RPMI7951 (cell line): ENCODE measurements at places on chromosomes 5 and 9. TPM values are rescaled to one million over a fixed set of nuclear protein-coding genes. Genes with fewer than 3 reads are reported as not detected.

SPTLC1 gene
- 73.2 and 87.7 TPM in 2 replicates for total RNA-seq

PPP2R2B gene
- total RNA-seq = 0.68 TPM in 1 of 2 replicates, not detected in the other

PHF24 gene
- total RNA-seq = not detected in 2 replicates

GRCh38 chr5:145854651-145855258, 18.1 kb downstream of the GRXCR2 start:
- peak; percentile 86 for DNase-seq

GRCh38 chr5:155982354-155982753, 344.6 kb upstream of the SGCD start:
- DNase-seq = no peak

- DNase-seq = no peak
These were observed 7.6 kb downstream of the TGFBI start for GRCh38 chr5:136036293-136036911.

KCNN2 gene
- not detected in 2 replicates for total RNA-seq

DNA sequence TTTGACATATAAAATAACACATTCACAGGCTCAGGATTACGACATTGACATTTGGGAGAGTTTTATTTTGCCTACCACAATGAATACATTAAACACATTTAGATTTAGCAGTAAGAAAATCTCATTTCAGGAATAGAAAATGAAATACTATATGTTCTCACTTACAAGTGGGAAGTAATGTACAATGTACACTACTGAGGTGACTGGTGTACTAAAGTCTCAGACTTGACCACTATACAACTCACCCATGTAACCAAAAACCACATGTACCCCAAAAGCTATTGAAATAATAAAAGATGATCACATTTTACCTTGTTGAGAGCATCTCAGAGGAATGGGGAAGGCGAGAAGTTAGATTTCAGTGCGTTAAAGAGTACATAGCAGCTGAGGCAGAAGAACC, 1202.4 kb upstream of the SEMA6A start:
- DNase-seq = no peak

DNA sequence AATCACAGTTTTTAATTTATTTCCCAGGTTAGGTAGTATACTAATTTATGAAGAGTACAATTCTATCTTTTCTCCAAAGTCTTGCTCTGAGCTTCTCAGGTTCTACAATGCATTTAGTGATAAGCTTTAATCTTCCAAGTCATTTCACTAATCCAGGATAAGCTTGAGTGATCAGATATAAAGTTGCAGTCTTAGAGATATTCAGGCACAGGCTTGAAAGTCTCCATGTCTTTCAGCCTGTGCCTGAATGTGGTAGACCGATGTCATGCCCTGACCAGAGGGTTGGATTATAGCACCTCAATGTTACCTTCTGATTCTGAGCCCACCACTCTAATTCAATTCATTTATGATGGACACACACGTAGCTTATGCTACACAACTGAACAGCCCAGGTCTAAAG, 3.2 kb downstream of the CRHBP start:
- DNase-seq = no peak

DNA sequence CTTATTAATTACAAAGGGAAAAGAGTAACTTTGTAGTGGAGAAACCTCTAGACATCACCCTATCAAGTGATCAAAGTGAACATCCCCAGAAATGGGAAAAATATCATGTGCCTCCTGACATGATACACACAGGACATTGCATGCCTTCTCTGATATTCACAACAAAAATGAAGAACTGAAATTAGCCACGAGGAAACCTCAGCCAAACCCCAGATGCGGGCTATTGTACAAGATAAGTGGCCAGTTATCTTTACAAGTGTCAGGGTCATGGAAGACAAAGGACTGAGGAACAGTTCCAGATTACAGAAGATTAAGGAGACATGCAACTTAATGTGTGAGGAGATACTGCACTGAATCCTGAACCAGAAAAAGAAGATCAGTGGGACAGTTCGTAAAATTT, 23.8 kb upstream of the NPM1 start:
- DNase-seq = no peak

- DNase-seq = no peak
These were observed 202.6 kb downstream of the DCP2 start for GRCh38 chr5:113179156-113179555.

GRCh38 chr5:35540002-35540401, 77.7 kb upstream of the SPEF2 start:
- no peak for DNase-seq

NR2F1-AS1 gene
- 20.9 and 29.2 TPM in 2 replicates for total RNA-seq

DNA sequence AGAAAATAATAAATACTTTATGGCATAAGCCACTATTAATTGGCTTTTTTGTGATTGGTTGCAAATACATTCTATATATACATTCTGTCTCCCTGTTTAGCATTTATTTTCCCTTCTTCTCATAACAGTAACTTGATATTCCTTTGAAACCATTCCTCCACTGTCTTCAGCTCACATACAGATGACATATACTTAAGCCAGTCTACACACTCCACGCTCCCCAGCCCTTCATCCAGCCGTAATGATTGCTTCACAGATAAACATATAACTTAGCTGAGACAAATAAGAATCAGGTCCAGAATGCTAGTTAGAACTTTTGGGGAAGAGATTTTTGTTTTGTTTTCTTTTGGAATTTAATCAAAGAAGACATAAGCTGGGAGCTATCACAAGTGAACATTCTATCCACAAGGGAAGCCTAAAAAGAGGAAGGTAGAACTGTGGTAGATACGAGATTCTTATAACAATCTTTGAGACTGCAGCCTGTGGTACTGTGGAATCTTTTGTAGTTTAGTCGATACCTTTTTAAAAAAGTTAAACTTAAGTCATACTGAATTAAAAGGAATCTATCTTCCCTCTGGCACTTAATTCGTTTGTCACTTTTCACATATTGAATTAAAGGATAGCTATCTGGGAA, 365.1 kb upstream of the PRR16 start:
- DNase-seq = peak; percentile 21

DNA sequence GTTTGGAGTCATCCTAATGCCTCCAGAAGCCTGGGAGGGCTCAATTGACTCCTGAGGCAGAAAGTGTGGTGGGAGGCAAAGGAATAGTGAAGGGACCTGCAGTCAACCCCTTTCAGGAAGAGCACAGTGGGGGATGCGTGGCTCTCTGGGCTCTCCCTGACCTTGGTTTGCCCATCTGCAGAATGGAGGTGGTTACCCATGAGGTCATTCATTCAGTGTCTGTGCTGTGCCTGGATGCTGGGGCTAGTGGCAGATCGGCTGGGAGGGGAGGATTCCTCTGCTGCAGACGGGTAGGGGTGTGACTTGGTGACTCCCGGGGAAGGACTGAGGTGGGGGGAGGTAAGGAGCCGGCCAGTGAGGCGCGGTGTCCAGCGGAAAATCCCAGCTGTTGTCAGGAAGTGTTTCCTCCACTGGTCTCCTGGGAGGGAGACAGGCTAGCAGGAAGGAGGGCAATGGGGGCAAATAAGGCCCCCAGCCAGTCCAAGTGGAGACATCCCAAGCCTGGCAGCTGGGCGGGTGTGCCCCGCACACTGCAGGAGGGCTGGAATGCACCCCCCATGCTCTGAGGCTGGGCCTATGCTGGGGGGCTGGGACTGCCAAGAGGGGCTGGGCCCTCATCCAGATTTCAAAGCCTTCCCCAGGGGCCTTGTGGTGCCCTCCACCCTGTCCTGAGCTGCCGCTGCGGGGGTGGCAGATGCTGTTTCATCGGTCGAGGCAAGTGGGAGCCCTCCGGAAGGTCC, 10.9 kb downstream of the CXXC5 start:
- DNase-seq = peak; percentile 91

DOK3 gene
- 0.49 TPM in 1 of 2 replicates, not detected in the other for total RNA-seq

- peak; percentile 43 for DNase-seq
These were observed 21.3 kb downstream of the ARRDC3 start for GRCh38 chr5:91361790-91362189.

DNA sequence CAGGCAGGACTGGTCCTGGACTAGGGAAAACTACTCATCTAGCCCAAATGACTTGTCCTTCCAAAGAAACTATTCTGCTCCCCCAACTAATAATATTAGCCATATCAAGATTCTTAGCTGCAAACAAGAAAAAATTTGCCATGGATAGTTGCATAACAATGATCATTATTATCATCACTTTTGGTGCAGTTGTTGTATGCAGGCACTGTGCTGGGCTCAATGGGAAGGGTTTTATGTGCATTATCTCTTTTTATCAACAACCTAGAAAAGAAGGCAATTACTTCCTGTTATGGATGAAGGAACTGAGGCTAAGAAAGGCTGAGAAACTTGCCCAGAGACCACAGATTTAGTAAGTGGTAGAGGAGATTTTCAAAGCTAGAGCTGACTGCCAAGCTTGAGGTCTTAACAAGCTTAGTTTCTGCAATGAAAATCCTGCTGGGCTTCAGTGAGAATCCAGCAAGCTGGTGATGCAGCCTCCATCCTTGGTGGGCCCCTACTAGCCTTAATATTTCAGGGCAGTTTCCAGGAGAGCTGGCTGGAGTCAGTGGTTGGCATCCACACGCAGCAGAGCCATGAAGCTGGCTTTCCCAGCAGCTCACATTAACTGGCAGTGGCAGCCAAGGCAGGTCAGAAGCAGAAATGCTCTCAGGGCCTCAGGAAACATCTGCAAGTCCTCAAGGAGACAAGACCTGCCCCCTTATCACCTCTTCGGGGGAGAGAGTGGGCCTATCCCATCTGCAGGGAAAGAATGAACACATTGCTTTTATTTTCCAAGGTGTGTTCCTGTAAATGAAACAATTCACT, 20.5 kb upstream of the MEGF9 start:
- DNase-seq = no peak

TTC33 gene
- 13.4 and 19.5 TPM in 2 replicates for total RNA-seq

DNA sequence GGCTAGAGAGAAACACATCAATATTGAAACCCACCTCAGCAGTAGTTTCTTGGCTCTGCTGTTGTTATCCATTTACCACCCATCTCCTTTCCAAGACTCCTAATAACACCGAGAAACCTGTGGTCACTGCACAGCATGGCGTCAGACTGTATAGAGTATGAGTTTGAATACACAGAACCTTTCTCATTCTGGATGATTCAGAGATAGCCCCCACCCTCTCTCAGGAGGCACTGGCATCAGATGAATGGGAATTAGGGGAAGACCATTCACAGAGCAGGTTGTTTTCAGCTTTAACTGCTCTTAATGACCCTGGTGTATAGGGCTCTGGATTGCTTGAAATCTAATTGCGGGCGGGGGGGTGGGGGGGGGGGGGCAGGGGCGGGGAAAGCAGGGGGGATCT, 86.7 kb downstream of the GPR21 start:
- no peak for DNase-seq

GRCh38 chr5:175254155-175254554, 189.8 kb downstream of the DRD1 start:
- peak; percentile 50 for DNase-seq

- DNase-seq = peak; percentile 22
These were observed 157.2 kb downstream of the MELK start for GRCh38 chr9:36729906-36730305.

GRCh38 chr9:137242269-137243203, 1.4 kb downstream of the TUBB4B start:
- DNase-seq = no peak

MEGF10 gene
- 9.7 and 13.7 TPM in 2 replicates for total RNA-seq

GRCh38 chr5:159616952-159617351, 286.7 kb upstream of the IL12B start:
- DNase-seq = peak; percentile 15

- DNase-seq = no peak
These were observed 5.3 kb upstream of the HAUS6 start for GRCh38 chr9:19108038-19108437.

GRCh38 chr5:64834611-64835010, 65.9 kb downstream of the CWC27 start:
- DNase-seq = no peak

NR5A1 gene
- total RNA-seq = not detected in 2 replicates

DNA sequence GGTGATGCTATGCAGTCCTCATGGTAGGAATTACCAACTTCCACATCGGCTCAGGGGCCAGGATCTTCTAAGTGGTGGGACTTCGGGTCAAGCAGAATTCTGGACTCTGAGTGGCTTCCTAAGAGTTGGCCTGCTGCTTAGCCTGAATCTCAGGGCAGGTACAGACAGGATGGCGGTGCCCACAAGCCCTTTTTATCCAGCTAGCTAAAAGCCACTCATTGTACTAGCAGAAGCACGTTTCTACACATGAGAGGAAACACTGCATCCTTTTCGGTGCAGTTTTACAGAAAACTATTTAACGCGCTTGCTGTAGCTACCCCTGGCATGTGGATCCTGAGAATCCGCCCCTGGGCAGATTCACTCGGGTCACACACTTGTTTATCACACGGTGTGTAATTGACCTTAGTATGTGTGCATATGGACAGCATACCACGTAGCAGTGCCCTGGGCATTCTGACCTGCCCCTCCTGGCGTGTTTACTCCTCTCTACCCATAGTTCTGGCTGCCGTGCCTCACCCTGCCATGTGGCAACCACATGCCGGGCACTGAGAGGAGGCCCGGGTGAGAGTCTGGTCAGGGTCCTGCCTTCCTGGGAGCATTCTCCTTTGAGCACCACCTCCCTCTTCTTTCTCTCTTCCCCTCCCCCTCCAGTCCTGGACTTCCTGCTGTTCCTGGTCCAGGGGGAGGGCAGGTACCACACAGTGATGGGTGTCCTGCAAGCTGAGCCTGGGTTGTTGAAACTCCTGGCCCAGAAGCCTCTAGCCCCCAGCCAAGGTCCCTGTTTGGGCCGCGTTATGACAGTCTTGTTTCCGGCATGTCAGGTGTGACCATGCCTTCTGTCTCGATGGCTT, 65.9 kb downstream of the DAB2IP start:
- peak; percentile 23 for DNase-seq

GRCh38 chr5:170269579-170269978, 28.0 kb downstream of the LCP2 start:
- peak; percentile 45 for DNase-seq
